ENCODE measurements at places on chromosomes 12 and 14. TPM values are rescaled to one million over a fixed set of nuclear protein-coding genes. Genes with fewer than 3 reads are reported as not detected.

DNA sequence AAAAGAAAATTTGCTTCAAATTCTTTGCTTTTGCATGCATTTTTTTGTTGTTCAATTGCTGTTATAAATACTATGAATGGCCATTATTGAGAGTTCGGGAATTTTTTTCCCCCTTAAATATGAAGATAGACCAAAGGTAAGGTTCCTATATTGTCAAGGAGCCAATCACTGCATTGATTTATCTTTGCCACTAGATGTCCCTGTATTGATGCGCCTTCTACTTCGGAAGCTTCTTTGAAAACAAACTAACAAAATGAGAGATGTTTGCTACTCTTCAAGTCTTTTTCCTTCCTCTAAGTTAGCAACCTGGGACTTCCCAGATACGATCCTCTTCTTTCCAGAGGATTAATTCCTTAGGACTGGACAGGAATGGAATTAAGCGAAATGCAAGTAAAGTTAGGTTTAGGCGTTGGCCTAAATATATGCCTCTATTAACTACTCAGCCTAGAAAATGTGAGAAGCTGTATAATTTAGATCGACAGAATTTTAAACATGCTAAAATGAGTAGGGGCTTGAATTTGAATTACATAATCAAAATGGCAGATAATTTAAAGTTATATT lies 318.1 kb downstream of the AEBP2 start:
- no peak overlapping the region for H3K27ac ChIP-seq
- no peak overlapping the region for H3K4me3 ChIP-seq
- H3K4me1 ChIP-seq: no peaks in the 10 kb centered on the region
- no peak for DNase-seq

DNA sequence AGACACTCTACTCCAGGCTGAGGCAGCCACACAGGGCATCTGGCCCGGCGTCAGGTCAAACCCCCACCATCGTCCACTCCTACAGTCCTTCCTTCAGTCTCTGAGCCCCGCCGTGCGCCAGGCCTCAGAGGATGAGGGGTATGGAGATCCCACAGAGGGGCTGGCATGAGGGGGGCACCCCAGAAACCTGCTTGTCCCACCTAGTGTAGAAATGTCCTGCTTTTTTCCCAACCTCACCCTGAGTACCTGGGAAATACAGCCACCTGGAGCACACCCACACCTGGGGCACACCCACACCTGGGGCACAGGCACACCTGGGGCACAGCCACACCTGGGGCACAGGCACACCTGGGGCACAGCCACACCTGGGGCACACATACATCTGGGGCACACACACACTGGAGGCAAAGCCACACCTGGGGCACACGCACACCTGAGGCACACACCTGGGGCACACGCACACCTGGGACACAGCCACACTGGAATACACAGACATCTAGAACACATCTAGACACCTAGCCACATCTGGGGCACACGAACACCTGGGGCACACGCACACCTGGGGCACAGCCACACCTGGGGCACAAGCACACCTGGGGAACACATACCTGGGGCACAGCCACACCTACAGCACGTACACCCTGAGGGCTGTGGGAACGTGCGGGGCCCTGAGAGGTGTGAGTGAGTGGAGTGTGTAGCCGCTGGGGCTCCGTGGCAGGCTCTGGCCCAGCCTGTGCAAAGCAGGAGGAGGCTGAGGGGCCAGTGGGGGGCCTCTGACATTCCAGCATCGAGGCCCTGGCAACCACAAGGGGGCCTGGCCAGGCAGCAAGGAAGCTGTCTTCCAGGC lies 18.4 kb downstream of the AKT1 start:
- H3K4me1 ChIP-seq: no peaks in the 10 kb centered on the region
- no peak overlapping the region for H3K27ac ChIP-seq
- peaks cover 25% of the 10 kb centered on the region for H3K36me3 ChIP-seq
- no peak for DNase-seq
- H3K4me3 ChIP-seq: no peak overlapping the region

Gene CHMP4A
- total RNA-seq: 13.6 TPM

Gene WSB2
- total RNA-seq: 133 TPM
